ENCODE measurements at places on chromosomes 4 and X.

- no peak for DNase-seq
These were observed 251.8 kb upstream of the FTHL17 start for GRCh38 chrX:31323658-31324057.

GRCh38 chr4:996030-996996 lies 3.1 kb upstream of the SLC26A1 start:
- DNase-seq, result no peak

- DNase-seq, result no peak
These were observed 242.3 kb upstream of the GPRIN3 start for GRCh38 chr4:89549907-89550306.

DNA sequence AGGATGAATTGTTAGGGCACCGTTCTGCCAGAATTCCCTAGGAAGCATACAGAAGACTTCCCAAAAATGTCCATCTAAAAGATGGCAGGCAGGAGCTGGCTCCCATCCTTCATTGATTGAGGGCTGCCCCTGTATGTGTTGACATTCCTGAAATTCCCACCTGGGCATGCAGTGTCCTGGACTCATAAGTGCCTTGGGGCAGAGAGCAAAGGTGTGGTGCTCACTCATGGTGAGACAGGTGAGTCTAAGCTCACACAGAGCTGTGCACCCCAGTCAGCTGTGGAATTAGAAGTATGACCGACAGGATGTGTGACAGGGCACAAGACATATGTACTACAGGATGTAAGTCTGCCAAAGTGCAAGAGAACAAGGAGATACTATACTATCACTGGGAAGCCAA lies 271.9 kb downstream of the MID1IP1 start:
- no peak for DNase-seq

- no peak for DNase-seq
These were observed 1.3 kb upstream of the SOD3 start for GRCh38 chr4:24794051-24794450.

GRCh38 chrX:25198891-25199290 lies 183.1 kb upstream of the ARX start:
- DNase-seq, result no peak

- no peak for DNase-seq
These were observed 666.4 kb upstream of the NR3C2 start for GRCh38 chr4:149108626-149109025.

DNA sequence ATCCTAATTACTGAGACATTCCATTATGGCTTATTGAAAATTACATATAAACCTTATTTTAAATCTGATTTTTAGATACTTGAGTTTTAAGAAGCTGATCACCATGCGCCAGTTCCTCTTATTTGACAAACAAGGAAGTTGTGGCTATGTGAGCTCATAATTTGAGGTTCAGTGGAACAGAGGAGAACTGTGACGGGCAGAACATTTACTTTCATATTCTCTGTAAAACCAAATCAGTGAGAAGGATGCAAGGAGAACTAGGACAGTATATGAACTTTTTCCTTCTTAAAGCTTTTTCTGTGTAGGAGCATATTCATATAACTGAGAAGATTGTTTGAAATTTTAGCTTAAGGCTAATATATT lies 25.3 kb downstream of the STIM2 start:
- no peak for DNase-seq

DNA sequence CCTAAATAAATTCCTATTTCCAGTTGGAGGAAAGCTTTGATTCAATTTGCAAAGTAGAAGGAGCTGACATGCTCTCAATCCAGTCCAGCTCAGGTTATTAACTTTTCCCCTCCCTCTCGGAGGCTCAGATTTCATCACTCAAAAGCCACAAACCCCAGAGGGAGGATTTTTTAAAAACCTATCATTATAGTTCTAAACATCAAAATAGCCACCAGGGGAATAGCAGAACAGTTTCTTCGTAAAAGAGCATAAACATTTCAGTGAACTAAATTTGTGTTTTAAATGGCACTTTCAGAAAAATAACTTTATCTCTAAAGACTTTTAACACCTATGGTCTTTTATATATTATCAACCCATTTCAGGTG lies 8.8 kb downstream of the GPRIN3 start:
- DNase-seq, result no peak

GRCh38 chrX:71542825-71543224 lies 9.9 kb downstream of the OGT start:
- no peak for DNase-seq

DNA sequence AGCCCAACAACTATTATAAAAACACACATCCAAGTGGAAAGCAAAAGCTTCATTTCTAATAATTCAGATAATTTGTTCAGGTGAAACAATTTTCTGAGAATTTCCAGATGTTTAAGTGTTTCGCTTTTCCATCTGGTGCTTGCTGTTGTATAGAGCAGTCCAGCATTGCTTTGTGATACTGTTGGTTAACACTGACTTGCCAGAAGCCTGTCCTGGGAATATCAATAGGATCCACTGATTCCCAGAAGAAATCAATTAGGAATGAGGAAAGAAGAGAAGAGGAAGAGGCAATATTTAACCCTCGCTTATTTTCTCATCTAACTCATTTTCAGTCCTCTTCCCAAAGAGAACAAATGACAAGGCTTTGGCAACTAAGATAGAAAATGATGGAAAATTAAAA lies 94.9 kb upstream of the DDIT4L start:
- no peak for DNase-seq

GRCh38 chrX:111348429-111348828 lies 63.6 kb downstream of the DCX start:
- no peak for DNase-seq

DNA sequence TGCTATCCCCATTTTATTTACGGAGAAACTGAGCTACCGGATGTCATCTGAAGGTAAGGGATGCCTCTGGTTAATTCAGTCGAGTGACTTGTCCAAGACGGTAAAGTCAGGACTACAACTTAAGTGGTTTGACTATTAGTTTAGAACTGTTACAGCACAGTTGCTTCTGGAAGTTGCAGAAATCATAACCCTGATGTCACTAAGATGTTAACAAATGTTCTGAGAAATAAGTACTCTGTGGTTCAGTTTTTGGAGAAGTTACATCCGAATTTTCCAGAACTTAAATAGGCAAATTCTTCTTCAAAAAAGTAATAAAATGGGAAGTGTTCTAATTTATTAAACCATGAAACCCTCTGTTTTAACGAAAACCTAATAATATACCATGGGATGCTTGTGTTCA lies 3.1 kb downstream of the PPA2 start:
- no peak for DNase-seq

- DNase-seq, result no peak
These were observed 15.6 kb downstream of the CD38 start for GRCh38 chr4:15793506-15794363.

DNA sequence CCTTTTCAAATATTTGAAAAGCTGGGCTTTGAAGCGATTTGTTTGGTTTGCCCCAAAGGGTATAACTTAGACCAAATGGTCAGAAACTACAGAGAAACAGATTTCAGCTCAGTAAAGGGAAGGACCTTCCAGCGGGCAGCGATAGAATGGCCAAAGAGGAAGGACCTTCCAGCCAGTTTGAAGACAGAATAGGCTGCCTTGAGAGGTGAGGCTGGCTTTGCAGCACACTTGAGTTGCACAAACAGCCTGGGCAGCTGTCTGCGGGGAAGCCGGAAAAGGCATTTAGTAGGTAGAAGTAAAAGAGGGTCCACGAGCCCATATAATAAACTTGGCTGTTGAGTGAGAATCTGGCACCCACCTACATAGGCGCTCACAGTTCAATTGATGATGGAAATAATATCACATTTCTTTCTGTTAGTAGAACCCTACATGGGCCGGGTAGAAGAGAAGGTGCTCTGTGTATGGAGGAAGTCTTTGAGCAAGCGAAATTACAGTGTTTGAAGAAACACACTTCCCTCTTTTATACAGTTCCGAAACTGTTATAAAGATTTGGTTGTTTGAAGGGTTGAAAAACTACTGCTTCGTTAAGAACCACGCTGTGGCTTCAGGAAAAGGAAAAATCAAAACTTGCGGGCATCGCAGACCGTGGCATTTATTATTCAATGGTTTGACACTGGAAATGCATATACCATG lies 75.0 kb upstream of the SORBS2 start:
- DNase-seq, result no peak

DNA sequence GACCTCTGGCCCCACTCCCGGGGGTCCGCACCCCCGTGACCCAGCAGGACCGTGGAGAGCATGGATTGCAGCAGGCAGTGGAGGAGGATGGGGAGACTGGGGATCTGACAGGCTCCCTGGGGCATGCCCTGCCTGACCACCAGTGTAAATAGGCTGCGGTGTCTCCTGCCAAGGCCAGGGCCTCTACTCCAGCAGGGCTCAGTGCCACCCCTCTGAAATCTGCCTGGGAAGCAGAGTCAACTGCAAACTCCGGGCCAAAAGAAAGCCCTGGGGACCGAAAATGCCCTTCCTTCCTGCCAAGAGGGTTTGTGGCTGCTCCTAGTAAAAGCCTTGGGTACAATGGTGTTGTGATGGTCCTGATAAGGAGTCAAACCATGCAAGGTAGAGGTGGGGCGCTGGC lies 6.4 kb downstream of the ADRA2C start:
- no peak for DNase-seq

- DNase-seq, result no peak
These were observed 62.4 kb upstream of the RAI2 start for GRCh38 chrX:17923546-17923945.

DNA sequence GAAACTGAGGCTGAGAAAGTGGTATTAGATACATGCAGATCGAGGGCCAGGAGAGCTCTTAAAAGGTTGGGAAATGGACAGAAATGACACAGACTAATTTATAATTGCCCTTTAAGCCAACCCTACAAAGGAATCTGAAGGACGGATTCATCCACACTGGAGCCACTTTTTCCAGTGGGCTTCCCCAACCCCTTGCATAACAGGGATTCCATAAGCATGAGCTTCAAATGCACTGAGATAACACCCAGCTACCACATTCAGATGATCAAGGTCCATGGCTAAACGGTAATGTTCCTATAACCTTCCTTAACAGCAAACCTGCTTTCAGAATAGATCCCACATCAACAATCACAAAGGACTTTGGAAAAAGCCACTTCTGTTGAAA lies 34.2 kb downstream of the PLAC1 start:
- DNase-seq, result no peak

DNA sequence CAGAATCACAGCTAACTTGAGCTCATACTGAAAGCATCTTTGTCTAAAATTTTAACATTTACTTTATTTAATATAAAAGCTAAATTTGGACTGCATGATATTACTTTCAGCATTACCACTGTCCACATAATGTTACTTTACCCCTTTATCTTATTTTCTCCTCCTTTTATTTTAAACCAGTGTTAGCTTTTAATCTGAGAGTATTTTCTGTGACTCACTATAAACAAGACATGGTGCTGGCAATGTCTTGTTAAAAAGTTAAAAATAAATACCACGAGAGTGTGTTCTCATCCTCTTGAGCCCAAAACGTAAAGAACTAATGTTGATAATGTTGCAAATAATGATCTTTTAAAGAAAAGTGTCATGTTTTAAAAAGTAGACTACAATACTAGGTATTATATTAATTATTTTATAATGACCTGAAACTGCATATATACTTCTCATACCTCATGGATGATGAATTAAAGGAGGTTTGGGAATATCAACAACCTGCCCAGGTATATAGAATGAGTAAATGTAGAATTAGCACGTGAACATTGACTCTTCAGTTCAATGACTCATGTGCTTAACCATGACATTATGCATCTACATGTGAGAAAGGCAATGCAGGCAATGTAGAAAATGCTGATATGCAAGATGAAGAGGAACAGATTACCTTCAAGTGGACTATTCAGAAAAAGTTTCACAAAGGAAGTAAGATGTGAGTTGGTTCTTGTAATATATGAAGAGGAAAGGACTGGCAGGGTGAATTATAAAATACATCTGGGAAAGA lies 454.1 kb upstream of the ADGRL3 start:
- no peak for DNase-seq

DNA sequence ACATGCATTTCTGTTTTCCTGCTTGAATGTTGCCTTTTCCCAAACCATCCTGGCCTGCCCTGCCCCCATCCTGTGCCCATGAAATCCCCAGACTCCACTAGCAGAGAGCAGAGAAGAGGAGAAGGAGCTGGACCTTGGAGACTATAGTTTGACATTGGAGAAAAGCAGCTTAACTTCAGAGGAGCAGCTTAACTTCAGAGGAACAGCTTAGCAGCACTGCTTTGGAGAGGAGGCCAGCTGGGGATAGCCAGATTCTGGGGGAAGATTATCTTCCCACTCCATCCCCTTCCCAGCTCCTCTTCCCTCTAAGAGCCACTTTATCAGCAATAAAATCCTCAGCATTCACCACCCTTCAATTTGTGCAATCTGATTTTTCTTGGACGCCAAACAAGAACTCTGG lies 443.0 kb downstream of the PCDH10 start:
- no peak for DNase-seq

DNA sequence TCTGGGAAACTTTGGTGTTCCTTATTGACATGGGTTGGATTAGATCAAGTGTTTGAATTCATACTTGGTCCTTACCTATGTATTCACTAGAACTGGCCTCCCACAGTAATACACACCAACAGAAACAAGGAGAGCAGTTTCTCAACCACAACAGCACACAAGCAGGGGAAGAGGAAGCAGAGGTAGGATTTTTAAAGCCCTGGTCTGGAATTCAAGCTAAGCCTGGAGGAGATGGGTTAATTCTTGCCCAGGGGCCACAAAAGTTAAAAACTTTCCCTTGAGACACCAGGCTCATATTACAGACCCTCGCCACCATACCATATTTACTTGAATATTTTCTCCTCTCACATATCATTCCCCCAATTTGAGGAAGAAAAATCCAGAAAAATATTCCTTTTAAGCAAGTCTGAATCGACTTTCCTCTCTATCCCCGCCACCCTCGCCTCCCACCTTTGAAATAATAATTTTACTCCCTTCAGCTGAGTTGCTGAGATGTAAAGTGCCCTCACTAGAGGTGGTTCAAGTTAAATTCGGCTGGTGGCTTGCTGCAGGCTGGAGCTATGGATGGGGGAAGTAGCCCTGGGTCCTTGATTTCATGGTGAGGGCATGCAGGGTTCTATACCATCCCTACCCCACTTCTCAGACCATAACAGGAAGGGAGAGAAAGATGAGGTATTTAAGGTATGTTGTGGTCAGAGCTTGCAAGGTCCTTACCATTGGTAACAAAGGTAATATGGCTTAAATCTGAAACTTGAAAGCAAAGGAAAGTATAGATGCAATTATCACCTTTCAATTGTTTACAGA lies 440.2 kb downstream of the INPP4B start:
- no peak for DNase-seq

DNA sequence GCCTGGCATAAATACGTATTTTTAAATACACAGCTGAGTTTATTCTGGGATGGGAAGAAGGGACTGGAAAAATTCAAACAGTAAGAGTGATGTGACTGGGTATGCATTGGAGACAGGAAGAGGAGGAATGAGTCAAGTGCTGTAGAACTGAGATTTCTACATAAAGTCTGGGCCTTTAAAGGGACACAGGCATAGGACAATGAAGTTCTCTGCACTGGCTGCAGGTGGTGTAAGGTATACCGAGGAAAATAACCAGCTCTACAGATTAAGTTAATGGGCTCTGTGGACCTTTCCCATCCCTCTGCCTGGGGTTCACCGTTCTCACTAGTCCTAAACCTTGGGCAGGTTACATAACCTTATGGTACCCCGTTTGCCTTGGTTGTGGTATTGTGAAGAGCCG lies 68.7 kb downstream of the DHX15 start:
- DNase-seq, result no peak

- DNase-seq, result no peak
These were observed 131.7 kb downstream of the SLC4A4 start for GRCh38 chr4:71470524-71470923.

Data from sigmoid colon (tissue), 7 donors.